A549 treated with CpdA at 1 μM for 4 hours (cell line): ENCODE measurements at places on chromosomes 11 and 22. TPM values are rescaled to one million over a fixed set of nuclear protein-coding genes. Genes with fewer than 3 reads are reported as not detected.

Gene CRYBB1
- not detected in 5 replicates for total RNA-seq

Gene HTR3A
- total RNA-seq, result not detected in 5 replicates

Gene ROM1
- 2.2 to 4.7 TPM (median 4.0 TPM) in 5 replicates for total RNA-seq

Gene LAYN
- total RNA-seq, result 5.0 to 6.9 TPM (median 5.2 TPM) in 5 replicates

Gene CBX7
- total RNA-seq, result 0.79 to 1.5 TPM (median 1.2 TPM) in 5 replicates

Gene SLC1A2
- 0.03 to 0.12 TPM (median 0.08 TPM) in 5 replicates for total RNA-seq

Gene IGLL5
- total RNA-seq, result not detected in 5 replicates

Gene KLHL22
- total RNA-seq, result 6.3 to 10.1 TPM (median 9.3 TPM) in 5 replicates

Gene MYOD1
- total RNA-seq, result not detected in 5 replicates

Gene CABP7
- 0.08 to 0.19 TPM (median 0.15 TPM) in 5 replicates for total RNA-seq

Gene SLC25A17
- 22.2 to 25.0 TPM (median 23.0 TPM) in 5 replicates for total RNA-seq

Gene GGTLC2
- not detected in 5 replicates for total RNA-seq

Gene MMP13
- 0.06 TPM in 1 of 5 replicates, not detected in the others for total RNA-seq

Gene NXPE4
- total RNA-seq, result not detected in 5 replicates

Gene PHLDB1
- 9.0 to 11.4 TPM (median 10.1 TPM) in 5 replicates for total RNA-seq

Gene GDPD4
- total RNA-seq, result not detected in 5 replicates

Gene CD248
- total RNA-seq, result not detected in 5 replicates

Gene KCNQ1
- total RNA-seq, result 0.24 to 0.83 TPM (median 0.43 TPM) in 5 replicates

Gene LRRC56
- total RNA-seq, result 0.55 to 0.74 TPM (median 0.66 TPM) in 5 replicates

Gene SERPING1
- total RNA-seq, result 0.37 to 1.1 TPM (median 0.64 TPM) in 5 replicates

Gene CEND1
- 1.6 to 1.8 TPM (median 1.7 TPM) in 5 replicates for total RNA-seq

Gene EIF3L
- 250 to 297 TPM (median 288 TPM) in 5 replicates for total RNA-seq

Gene SCGB1D2
- total RNA-seq, result not detected in 5 replicates

Gene SMC1B
- total RNA-seq, result 0.02 to 0.04 TPM in 2 of 5 replicates, not detected in the others

Gene OR52I2
- total RNA-seq, result not detected in 5 replicates

Gene SAA4
- total RNA-seq, result not detected in 5 replicates

Gene FXYD2
- 11.8 to 22.6 TPM (median 16.9 TPM) in 5 replicates for total RNA-seq

Gene CFL1
- 1,786 to 2,400 TPM (median 2,293 TPM) in 5 replicates for total RNA-seq

Gene HBE1
- 0.09 to 0.78 TPM (median 0.23 TPM) in 4 of 5 replicates, not detected in the other for total RNA-seq

Gene OR6Q1
- not detected in 5 replicates for total RNA-seq

Gene HTR3B
- not detected in 5 replicates for total RNA-seq

Gene XKR3
- total RNA-seq, result not detected in 5 replicates

Gene ACO2
- 45.2 to 48.6 TPM (median 47.0 TPM) in 5 replicates for total RNA-seq

Gene OR8A1
- not detected in 5 replicates for total RNA-seq

Gene ZBTB16
- not detected in 5 replicates for total RNA-seq

Gene AMOTL1
- 8.2 to 11.0 TPM (median 9.6 TPM) in 5 replicates for total RNA-seq

Gene EIF4G2
- 586 to 1,072 TPM (median 642 TPM) in 5 replicates for total RNA-seq

Gene MMP11
- 0.09 to 0.18 TPM (median 0.12 TPM) in 4 of 5 replicates, not detected in the other for total RNA-seq

Gene KRTAP5-8
- not detected in 5 replicates for total RNA-seq

Gene PDE2A
- total RNA-seq, result 1.2 to 2.8 TPM (median 1.4 TPM) in 5 replicates

Gene OR2D2
- total RNA-seq, result not detected in 5 replicates

Gene DDTL
- 1.5 to 2.0 TPM (median 1.8 TPM) in 5 replicates for total RNA-seq

Gene IFITM10
- total RNA-seq, result 0.79 to 1.9 TPM (median 1.0 TPM) in 5 replicates

Gene OR1S2
- not detected in 5 replicates for total RNA-seq

Gene MB
- total RNA-seq, result 6.4 to 9.1 TPM (median 6.9 TPM) in 5 replicates

Gene CCDC87
- 0.51 to 0.89 TPM (median 0.69 TPM) in 5 replicates for total RNA-seq

Gene C22orf23
- total RNA-seq, result 0.14 to 0.36 TPM (median 0.28 TPM) in 5 replicates

Gene TRPM5
- total RNA-seq, result not detected in 5 replicates

Gene APOA5
- not detected in 5 replicates for total RNA-seq

Gene GPR137
- 32.8 to 51.3 TPM (median 49.8 TPM) in 5 replicates for total RNA-seq

Gene TTC9C
- 32.4 to 38.1 TPM (median 35.4 TPM) in 5 replicates for total RNA-seq

Gene CHST1
- total RNA-seq, result 1.0 to 1.5 TPM (median 1.2 TPM) in 5 replicates

Gene OR4C45
- total RNA-seq, result not detected in 5 replicates

Gene MS4A3
- not detected in 5 replicates for total RNA-seq

Gene MMP12
- 0.02 to 0.09 TPM in 2 of 5 replicates, not detected in the others for total RNA-seq

Gene TREH
- total RNA-seq, result not detected in 5 replicates
